ENCODE measurements at places on chromosomes 2 and 18.

DNA sequence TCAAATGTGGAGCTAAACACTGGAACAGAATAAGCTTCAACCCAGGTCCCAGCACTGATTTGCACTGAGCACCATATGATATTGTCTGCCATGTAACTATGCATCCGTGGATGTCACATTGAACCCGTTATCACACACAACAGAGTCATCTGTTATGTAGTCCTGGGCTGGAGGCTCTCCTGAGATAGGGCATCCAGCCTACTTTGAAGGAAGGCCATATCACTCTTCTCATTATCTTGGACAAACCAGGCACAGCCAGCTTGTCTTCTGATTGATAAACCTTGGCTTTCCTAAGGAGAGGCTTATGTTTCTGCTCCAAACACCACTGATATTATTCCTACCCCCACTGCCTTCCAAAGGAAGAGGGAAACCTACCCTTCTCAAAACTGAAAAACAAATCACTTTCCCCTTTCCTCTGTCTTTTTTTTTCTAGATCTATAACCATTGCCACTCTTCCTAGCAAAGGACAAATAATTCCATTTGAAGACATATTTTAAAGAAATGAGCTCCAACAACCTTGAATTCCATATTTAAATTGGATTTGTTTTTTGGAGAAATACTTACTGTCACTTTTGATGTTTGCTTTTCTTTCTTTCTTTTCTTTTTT is 16.4 kb downstream of the RSAD2 start:
- DNase-seq: no peak

- no peak for DNase-seq
These were observed 19.2 kb upstream of the ASB1 start for GRCh38 chr2:238407566-238407965.

DNA sequence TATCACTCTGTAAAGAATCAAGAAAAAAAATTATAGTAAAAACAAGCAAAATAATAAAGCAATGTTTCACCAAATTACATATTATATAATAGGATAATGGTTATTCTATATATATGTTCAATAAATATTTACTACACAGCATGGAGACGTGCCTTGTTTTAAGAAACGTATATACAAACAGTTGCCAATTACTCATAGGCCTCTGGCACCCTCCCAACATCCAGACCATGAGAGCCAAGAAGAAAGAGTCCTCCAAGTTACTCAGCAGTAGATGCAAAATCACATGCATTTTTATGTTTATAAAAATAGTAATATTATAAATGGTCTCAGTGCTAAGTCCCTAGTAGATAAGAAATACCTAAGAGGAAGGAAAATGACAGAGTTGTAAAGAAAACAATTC is 64.8 kb downstream of the REV1 start:
- no peak for DNase-seq

GRCh38 chr18:62850619-62851306 is 135.4 kb downstream of the PHLPP1 start:
- no peak for DNase-seq

GRCh38 chr2:11677136-11678055 is 7.4 kb upstream of the NTSR2 start:
- DNase-seq: no peak

GRCh38 chr2:61295981-61296380 is 134.0 kb downstream of the C2orf74 start:
- DNase-seq: no peak

DNA sequence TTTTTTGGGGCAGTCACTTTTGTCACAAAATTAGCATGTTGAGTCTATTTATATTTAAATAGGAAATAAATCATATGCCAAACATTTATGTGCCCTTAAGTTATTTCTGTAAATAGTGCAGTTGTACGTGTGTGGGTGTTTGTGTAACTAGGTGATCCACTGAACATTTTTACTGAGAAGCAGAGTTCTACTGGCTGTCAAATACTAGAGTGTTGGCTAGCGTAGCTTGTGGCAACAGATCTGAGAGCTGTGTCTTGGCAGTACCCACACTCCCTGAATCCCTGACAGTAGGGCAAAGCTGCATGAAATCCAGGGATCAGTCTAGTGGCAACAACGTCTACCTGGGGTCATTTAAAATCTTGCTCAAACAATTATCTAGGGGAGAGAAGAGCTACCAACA is 273.1 kb upstream of the SLC8A1 start:
- DNase-seq: no peak

GRCh38 chr2:55985406-55985805 is 61.8 kb upstream of the EFEMP1 start:
- DNase-seq: no peak

DNA sequence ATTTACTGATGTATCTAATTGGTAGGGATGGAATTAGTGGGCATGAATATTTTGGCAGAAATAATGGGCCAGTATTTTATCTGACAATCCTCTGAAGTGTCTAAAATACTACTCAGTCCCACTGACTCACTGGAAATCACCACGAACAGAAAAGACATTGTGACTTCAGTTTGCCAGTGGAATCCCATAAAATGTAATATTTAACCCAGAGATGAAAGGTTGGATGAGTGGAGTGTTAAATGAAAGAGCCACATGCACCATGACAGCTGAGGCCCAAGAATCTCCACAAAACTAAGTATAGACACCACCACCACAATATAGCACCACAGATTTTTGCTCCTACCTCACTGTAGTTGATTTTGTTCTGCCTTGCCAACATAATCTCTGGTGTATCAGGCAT is 103.9 kb downstream of the NEB start:
- no peak for DNase-seq

DNA sequence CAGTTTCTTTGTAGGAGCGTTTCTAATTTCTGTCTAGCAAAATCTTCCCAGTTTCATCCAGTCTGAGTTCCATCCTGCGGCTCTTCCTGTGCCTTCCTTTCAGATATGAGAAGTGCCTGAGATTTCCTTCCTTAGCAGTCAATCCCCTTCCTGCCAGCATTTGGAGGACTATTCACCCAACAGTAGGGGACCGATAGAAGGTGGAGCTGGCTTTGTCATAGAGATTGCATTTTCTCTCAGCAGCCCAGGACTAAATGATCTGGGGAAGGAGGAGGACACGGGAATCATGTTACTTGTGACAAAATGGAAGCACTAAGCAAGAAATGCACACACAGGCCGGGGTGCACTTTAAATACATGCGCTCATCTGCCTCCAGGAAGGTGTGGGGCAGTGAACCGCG is 5.6 kb upstream of the SMIM21 start:
- DNase-seq: no peak

GRCh38 chr2:230685178-230685577 is 27.5 kb upstream of the CAB39 start:
- DNase-seq: no peak

DNA sequence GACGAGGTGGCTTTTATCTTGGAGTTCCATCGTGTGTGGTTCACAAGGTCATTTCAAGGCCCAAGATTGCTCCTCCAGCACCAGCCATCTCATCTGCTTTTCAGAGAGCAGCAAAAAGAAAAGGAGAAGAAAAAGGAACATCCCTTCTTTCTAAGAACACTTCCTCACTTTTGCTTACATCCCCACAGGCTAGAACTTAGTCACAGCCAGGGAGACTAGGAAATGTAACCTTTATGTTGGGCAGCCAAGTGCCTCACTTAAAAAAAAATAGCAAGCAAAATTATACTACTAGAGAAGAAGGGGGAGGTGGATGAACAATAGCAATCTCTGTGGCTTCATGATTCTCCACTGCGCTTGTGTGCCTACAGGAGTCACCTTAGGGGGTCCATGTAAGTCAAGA is 141.8 kb downstream of the SMAD2 start:
- DNase-seq: no peak

DNA sequence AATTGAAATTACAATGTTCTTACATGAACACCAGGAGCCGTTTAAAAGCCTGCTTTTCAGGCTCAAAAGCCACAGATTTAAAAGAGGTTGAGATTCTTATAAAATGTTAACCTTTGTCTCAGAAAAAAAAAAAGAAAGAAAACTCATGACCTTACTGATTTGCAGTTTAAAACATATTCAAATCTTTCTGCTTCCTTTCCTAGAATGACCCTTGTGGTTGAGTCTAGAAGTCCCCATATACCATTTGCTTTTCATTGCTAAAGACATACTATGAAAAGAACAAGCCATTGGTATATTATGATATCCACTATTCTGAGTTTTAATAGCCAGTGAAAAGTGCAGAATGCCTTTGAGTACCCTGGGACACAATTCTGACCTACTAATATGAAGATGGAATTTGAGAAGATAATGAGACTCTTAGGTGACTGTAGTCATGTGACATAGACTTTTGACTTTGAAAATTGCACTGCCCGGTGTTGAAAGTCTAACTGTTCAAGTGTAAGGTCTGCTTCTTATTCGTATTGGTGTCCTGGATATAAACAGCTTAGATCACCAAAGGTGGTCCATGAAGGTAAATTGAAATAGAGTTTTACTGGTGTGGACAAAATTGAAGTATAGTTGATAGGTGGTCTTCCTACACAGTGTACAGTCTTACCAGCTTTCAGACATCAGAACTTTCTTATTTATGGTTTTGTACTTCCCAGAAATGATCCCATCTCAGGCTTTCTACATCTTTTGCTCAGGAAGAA is 117.0 kb downstream of the DOCK10 start:
- DNase-seq: no peak

GRCh38 chr2:230898713-230899091 is 26.3 kb downstream of the GPR55 start:
- no peak for DNase-seq

DNA sequence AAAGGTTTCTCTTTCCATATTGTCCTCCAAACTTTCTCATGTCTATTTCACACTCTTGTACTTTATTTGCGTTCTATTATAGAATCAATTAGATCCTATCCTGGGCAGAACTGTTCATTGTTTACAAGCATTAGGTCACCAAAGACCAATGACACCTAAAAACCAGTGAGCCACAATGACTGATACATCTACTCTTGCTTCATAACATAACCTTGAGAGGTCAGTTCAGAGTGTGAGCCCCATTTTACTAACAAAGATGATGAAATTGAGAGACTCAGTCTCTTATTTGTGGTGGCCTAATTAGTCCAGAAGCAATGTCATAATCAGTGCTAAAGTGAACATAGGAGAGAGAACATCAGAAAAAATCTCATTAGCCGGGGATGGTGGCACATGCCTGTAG is 248.9 kb upstream of the RBBP8 start:
- DNase-seq: no peak

DNA sequence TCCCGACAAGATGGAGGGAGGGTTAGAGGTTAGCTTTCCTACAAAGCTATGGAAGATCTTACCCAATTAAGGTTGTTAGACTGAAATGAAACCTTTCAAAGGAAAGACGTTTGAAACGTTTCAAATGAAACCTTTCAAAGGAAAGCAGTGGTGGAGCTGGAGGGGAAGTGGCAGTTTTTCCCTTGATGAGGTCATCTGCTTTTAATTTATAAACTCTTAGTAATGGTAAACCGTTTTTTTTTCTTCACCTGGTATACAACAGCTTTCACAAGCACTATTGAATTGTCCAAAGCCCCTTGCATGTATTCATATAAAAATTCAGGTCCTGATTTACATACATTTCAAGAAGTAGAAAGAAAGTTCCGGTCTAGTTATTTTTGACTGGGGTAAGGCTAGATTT is 7.4 kb downstream of the PMAIP1 start:
- DNase-seq: no peak

DNA sequence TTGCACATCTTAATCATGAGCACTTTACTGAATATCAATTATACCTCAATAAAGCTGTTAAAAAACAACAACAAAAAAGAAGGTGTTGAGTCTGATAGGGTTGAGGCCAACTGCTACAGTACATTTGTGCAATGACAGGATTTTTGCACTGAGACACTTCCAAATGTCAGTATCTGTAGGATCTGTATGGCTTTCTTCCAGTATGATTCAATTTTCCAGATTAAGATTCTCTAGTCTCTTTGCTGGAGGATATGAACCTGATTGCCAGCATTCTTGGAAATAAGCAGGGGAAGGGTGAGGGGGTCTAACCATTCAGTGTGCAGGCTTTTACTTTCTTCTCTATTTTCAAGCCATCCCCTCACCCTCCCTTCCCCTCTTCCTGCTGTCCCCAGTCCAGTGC is 85.1 kb downstream of the SEMA4F start:
- no peak for DNase-seq

GRCh38 chr18:46660957-46661749 is 4.1 kb upstream of the LOXHD1 start:
- DNase-seq: no peak

GRCh38 chr18:40607542-40608148 is 1347.4 kb upstream of the PIK3C3 start:
- DNase-seq: no peak

- no peak for DNase-seq
These were observed 86.3 kb downstream of the NDUFA10 start for GRCh38 chr2:239938651-239939486.

DNA sequence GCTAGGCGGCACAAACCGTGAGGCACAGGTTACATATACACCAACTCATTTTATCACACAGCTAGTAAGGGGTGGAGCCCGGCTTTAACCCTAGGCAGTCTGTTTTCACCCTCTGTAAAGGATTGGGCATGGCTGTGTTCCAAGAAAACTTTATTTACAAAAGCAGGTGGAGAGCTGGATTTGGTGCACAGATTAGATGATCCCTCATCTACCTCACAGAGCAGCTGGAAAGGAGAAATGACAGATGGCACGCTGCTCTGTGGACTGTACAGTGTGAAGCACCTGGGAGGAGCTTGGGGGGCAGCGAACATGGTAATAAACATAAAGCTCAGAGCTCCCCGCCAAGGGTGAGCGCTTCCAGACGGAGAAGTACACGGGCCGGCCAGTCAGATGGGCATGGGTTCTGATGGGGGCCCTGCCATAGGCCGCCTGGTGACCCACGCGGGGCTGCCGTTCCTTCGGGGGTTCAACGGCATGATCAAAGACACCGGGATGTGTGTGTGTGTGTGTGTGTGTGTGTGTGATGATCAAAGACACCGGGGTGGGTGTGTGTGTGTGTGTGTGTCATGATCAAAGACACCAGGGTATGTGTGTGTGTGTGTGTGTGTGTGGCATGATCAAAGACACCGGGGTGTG is 862 bp upstream of the TMEM177 start:
- peak; percentile 75 for DNase-seq

DNA sequence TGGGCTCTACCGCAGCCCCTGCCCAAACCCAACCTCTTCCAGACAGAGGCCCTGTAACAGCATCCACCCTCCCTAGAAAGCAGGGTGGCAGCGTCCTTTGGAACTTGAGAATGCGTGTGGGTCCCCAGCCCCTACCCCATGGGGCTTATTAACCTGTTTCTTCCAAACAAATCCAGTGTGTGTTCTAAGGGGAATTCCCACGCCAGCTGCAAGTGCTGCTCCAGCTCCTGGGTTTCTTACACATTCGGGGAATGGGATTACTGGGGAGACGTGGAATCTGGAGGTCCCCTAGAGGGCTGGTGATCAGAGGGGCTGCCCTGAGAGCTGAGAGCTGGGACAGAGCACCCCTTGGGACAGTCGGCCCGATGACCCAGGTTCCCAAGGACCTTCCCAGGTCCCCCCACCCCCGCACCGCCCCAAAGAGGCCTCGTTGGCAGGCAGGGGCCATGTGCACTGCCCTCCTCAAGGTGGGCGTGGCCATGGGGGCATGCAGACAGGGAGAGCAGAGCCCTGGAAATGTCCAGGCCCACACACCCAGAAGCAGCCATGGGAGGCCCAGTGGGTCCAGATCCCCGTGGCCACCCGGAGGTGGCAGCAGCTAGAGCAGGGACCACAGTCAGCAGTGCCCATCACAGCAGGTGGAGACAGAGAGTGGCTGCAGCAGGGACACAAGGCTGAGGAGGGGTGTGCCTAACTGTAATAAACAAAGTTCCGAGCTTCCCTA is 18.8 kb upstream of the TEX44 start:
- no peak for DNase-seq
